A549 treated with CORT108297 at 1 μM for 4 hours (cell line): ENCODE measurements at places on chromosomes 7 and 10. TPM values are rescaled to one million over a fixed set of nuclear protein-coding genes. Genes with fewer than 3 reads are reported as not detected.

CNNM1 gene
- total RNA-seq: 17.7 to 23.1 TPM (median 22.1 TPM) in 5 replicates

SLC16A9 gene
- total RNA-seq: 0.06 to 0.09 TPM (median 0.07 TPM) in 5 replicates

TYW1B gene
- 2.6 to 3.0 TPM (median 2.7 TPM) in 5 replicates for total RNA-seq

GHRHR gene
- total RNA-seq: not detected in 5 replicates

CYP3A5 gene
- total RNA-seq: 1.3 to 2.5 TPM (median 1.9 TPM) in 5 replicates

HOXA7 gene
- 4.4 to 5.5 TPM (median 4.9 TPM) in 5 replicates for total RNA-seq

CCL24 gene
- not detected in 5 replicates for total RNA-seq

TMEM178B gene
- total RNA-seq: 1.1 to 1.8 TPM (median 1.4 TPM) in 5 replicates

SPDYE2B gene
- total RNA-seq: not detected in 5 replicates

LLCFC1 gene
- total RNA-seq: not detected in 5 replicates

NUTM2A gene
- 0.03 to 0.14 TPM (median 0.09 TPM) in 5 replicates for total RNA-seq

HDAC9 gene
- total RNA-seq: 0.13 to 0.25 TPM (median 0.18 TPM) in 5 replicates

LAMB1 gene
- total RNA-seq: 118 to 147 TPM (median 123 TPM) in 5 replicates

CYP3A4 gene
- total RNA-seq: 0.05 TPM in 1 of 5 replicates, not detected in the others

TMEM229A gene
- not detected in 5 replicates for total RNA-seq

SLC18A2 gene
- 0.04 TPM in 1 of 5 replicates, not detected in the others for total RNA-seq

CADPS2 gene
- total RNA-seq: 0.02 to 0.13 TPM (median 0.06 TPM) in 5 replicates

FRA10AC1 gene
- total RNA-seq: 5.3 to 6.6 TPM (median 5.8 TPM) in 5 replicates

ANKRD30A gene
- total RNA-seq: 0.52 to 0.94 TPM (median 0.72 TPM) in 5 replicates

TSPAN15 gene
- total RNA-seq: 81.5 to 113 TPM (median 107 TPM) in 5 replicates

CRYGN gene
- not detected in 5 replicates for total RNA-seq

CALHM2 gene
- total RNA-seq: 4.5 to 7.6 TPM (median 6.0 TPM) in 5 replicates

AGAP6 gene
- total RNA-seq: 7.7 to 10.0 TPM (median 9.3 TPM) in 5 replicates

HOXA1 gene
- 2.5 to 4.0 TPM (median 3.5 TPM) in 5 replicates for total RNA-seq

DGKB gene
- total RNA-seq: not detected in 5 replicates

NXPH1 gene
- not detected in 5 replicates for total RNA-seq

CTAGE8 gene
- 0.03 TPM in 1 of 5 replicates, not detected in the others for total RNA-seq

CFTR gene
- 0.02 to 0.09 TPM (median 0.06 TPM) in 3 of 5 replicates, not detected in the others for total RNA-seq

SUN3 gene
- total RNA-seq: 0.15 to 0.16 TPM in 2 of 5 replicates, not detected in the others

CAMK2B gene
- total RNA-seq: 0.12 to 0.27 TPM (median 0.17 TPM) in 5 replicates

CALHM3 gene
- total RNA-seq: 0.45 to 0.74 TPM (median 0.49 TPM) in 5 replicates

EPHB6 gene
- 0.24 to 0.44 TPM (median 0.32 TPM) in 5 replicates for total RNA-seq

NOS3 gene
- total RNA-seq: 0.22 to 0.65 TPM (median 0.42 TPM) in 5 replicates

COL17A1 gene
- 1.6 to 2.7 TPM (median 2.2 TPM) in 5 replicates for total RNA-seq

CLDN4 gene
- total RNA-seq: 3.6 to 5.3 TPM (median 4.6 TPM) in 5 replicates

CYP2W1 gene
- total RNA-seq: 0.02 TPM in 1 of 5 replicates, not detected in the others

EPHA1 gene
- 0.12 TPM in 1 of 5 replicates, not detected in the others for total RNA-seq

SEC61G gene
- 334 to 498 TPM (median 369 TPM) in 5 replicates for total RNA-seq

ANLN gene
- total RNA-seq: 50.3 to 85.4 TPM (median 66.5 TPM) in 5 replicates

RARRES2 gene
- not detected in 5 replicates for total RNA-seq

GRM3 gene
- total RNA-seq: not detected in 5 replicates

PRPS1L1 gene
- total RNA-seq: not detected in 5 replicates

PLEKHS1 gene
- total RNA-seq: 0.03 to 0.09 TPM (median 0.07 TPM) in 4 of 5 replicates, not detected in the other

MAGI2 gene
- total RNA-seq: 0.27 to 0.46 TPM (median 0.39 TPM) in 5 replicates

PNLIPRP1 gene
- not detected in 5 replicates for total RNA-seq

LDB1 gene
- 29.7 to 43.0 TPM (median 40.8 TPM) in 5 replicates for total RNA-seq

PLCE1 gene
- 4.3 to 5.8 TPM (median 5.2 TPM) in 5 replicates for total RNA-seq

COX19 gene
- 5.5 to 7.3 TPM (median 5.9 TPM) in 5 replicates for total RNA-seq

VWDE gene
- total RNA-seq: 0.39 to 0.63 TPM (median 0.53 TPM) in 5 replicates

SMKR1 gene
- total RNA-seq: 11.8 to 13.3 TPM (median 12.4 TPM) in 5 replicates

RBM20 gene
- 1.1 to 1.7 TPM (median 1.5 TPM) in 5 replicates for total RNA-seq

ASIC3 gene
- 4.3 to 12.9 TPM (median 10.4 TPM) in 5 replicates for total RNA-seq

FAM237B gene
- total RNA-seq: not detected in 5 replicates
